ENCODE measurements at places on chromosomes 3 and 15.

GRCh38 chr3:52509753-52510328 lies 14.7 kb downstream of the STAB1 start:
- no peak for DNase-seq

DNA sequence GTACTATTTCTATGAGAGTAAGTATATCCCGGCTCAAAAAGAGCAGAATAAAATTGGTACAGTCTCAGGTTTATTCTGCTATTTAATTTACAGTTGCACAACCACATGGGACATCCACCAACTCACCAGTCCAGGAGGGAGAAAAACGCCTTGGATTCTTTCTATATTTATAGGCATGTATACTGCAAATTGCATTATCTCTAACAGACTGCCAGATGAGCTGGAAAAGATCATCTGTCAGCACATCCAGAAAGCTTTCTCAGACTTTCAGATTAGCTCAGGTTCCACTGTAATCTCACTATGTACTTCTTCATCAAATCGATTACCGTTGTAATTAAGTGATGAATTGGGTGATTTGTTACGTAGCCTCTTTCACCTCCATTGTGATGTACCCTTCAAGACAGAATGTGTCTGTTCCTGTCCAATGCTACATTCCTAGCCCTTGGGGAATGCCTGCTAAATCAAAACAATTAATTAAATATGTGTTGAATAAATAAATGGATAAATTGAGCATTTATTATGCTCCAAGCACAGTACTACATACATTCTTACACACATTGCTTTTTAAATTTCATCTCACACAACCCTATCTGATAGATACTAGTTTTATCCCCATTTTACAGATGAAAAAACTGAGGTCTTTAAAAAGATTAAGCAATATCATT lies 38.1 kb upstream of the TMC3 start:
- DNase-seq: no peak

- DNase-seq: peak; percentile 29
Measured at GRCh38 chr15:31271224-31271635, 55.4 kb upstream of the KLF13 start.

- no peak for DNase-seq
Measured at GRCh38 chr15:25730918-25731317, 132.2 kb downstream of the ATP10A start.

DNA sequence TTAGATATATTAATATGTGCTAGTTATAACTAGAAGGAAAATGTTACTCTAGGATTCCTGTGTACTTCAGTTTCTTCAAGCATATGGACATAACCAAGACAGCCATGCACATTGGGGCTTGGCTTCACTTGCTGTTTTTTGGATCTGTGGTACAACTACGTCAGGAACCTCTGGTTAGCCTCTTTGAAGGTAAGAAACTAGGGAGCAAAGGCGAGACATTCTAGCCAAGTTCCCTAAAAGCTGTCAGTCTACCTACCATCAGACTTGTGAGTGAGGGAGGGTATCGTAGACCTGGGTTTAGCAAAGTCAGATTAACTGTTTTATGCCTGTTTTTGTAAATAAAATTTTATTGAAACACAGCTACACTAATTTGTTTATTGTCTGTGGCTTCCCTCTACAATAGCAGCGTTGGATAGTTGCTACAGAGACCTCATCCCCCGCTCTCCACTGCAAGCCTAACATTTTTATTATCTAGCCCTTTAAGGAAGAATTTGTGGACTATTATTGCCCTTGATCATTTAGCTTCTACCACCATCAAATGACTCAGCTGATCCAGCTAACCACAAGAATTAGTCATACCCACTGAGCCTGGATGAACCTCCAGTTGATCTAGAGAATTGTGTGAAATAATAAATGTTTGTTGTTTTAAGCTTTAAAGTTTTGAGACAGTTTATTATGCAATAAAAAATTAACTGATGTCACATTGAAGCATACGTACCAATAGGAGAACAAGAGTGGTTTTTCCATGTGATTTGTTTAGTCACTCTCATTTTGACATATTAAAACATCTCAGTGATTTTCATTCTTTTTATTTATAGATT lies 58.1 kb downstream of the RSRC1 start:
- DNase-seq: no peak

- DNase-seq: no peak
Measured at GRCh38 chr15:62637574-62637897, 405.0 kb upstream of the TPM1 start.

DNA sequence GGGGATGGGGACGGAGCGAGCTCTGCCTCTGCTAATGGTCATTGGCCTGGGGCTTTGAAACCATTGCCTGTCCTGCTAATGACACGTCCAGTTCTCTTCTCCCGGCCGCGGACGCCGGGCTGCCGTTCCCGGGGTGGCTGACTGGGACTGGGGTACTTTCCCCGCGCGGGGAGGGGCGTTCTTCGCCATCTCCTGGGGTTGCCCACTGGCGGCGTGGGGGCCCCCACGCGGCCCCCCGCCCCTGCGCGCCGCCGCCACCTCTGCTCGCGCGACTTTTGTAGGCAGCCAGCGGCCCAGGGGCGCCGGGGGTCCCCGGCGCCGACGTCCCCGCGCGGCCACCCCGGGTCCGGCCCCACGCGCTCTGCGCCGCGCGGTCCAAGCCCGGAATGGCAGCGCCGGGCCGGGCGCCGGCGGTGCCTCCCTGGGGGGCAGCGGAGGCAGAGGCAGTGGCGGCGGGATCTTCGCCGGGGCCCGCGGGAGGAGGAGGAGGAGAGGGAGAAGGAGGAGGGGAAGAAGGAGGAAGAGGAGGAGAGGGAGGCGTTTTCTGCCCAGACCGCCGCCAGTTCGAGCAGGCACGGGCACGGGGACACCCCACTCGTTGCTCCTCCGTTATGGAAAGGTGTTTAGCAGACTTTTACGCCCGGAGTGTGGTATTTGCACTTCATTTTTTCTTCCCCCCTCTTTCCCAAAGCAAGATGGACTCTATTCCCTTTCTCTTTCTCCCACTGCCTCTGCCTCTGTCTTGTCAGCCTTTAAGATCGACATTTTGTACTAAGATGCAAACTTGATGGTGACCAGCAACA lies 2.3 kb downstream of the BBX start:
- DNase-seq: peak; percentile 61

- DNase-seq: no peak
Measured at GRCh38 chr3:114644367-114644766, 350.5 kb downstream of the TIGIT start.

DNA sequence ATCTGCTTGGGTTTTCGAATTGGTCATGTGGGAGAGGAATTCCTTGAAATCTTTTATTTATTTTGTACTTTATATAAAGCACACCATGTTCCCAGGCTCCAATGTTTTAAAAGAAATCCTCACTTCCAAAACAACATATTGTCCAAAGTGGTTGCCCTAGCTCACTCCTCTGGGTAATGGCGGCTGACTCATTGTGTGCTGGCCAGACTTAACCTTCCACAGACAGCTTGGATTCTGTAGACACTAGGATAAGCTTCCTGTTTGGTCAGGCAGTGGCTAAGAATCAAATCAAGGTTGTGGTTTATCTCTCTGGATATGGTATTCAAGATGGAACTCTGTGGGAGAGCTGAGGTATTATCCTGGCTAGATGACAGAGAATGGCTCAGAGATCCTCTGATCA lies 55.8 kb upstream of the FAM98B start:
- no peak for DNase-seq

DNA sequence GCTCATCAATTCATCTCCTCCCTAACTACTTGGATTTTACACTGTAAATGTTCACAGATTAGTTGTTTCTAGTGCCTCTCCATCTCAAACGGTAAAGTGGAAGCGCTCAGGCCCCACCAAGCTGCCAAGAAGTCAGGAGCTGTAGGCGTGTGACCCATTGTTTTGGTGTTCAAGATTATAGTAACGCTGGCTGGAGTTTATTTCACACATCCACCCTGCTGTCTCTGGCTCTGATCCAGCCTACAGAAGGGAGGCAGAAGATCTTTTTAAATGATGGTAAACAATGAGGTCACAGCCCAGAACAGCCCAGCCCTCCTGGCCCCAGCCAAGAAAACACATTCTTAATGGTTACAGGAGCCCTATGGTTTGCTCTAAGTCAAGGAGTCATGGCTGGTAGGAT lies 25.7 kb upstream of the GALNT15 start:
- no peak for DNase-seq

GRCh38 chr3:7745711-7746110 lies 755.9 kb upstream of the LMCD1 start:
- DNase-seq: no peak

- no peak for DNase-seq
Measured at GRCh38 chr15:88083811-88084760, 172.5 kb downstream of the NTRK3 start.

- DNase-seq: no peak
Measured at GRCh38 chr3:57068437-57069089, 8.1 kb downstream of the SPATA12 start.

DNA sequence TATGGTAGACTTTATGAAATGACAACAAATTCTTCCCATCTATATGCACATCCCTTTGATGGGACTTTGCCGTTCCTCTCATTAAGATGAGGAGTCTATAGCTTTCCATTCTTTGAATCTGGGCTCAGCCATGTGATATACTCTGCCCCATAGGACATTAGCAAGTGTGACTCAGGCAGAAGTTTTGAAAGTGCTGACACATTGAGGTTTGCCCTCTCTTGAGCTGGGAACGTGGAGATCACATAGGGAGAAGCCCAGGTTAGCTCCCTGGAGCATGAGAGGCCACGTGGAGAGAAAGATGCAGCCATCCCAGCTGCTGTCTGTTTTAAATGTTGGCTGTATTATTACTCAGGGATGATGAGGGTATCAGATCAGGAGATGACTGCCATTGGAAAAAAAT lies 67.7 kb upstream of the OXTR start:
- no peak for DNase-seq

DNA sequence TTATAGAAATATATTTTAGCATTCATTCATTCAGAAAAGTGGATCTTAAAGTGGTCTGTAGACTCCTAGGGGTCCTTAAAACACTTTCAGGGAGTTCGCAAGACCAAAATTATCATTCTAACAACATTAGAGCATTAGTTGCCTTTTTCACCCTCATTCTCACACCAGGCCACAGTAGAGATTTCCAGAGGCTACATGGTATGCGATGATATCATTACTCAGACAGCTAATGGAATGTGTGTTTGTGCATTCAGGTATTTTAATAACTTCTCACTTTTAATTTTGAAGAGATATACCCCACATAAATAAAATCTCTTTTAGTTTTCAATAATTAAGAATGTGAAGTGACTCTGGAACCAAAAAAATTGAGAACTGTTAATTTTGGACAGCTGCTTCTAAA lies 206.9 kb downstream of the NSUN3 start:
- no peak for DNase-seq

- DNase-seq: peak; percentile 77
Measured at GRCh38 chr3:40387001-40387894, at the start of gene ENTPD3. Gene ENTPD3 (plus strand): TSS chr3:40387184. CDS start chr3:40388058, 874 bp downstream.

DNA sequence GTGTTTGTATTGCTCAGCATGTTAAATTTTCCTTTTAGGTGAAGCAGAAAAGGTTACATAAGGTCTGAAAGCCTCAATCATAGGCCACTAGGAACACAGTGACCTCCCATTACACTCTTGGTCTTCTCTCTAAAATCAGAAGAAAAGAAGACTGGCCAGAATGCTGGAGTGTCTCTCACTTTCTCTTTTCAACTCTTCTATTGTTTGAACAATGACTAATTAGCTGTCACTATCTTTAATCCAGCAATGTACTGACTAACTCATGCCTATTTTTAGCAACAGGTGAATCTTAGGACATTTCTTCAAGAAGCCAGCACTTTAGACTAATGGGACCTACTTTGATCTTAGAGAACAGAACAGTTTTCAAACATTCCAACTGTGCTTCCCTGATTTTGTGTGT lies 142.8 kb downstream of the TGFBR2 start:
- no peak for DNase-seq

- DNase-seq: no peak
Measured at GRCh38 chr3:114804099-114804498, 343.0 kb downstream of the ZBTB20 start.

GRCh38 chr15:68590721-68591389 lies 12.1 kb downstream of the CORO2B start:
- DNase-seq: no peak

DNA sequence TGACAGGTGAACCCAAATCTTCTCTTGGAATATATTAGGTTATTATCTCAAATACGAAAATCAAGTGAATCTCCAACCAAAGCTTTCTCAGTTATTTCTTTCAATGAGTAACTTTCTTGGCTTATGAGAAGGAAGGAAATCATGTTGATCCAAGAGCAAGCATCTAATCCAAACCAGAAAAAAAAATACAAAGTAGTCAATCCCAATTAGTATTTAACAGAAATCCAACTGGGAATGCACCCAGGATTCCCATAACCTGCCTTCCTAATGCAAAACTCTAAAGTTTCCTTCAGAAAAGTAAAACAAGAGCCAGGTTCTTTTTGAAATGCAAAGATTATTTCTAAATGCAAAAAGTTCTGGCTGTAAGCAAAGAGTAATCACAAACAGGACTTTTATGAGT lies 289.3 kb downstream of the SHOX2 start:
- no peak for DNase-seq

DNA sequence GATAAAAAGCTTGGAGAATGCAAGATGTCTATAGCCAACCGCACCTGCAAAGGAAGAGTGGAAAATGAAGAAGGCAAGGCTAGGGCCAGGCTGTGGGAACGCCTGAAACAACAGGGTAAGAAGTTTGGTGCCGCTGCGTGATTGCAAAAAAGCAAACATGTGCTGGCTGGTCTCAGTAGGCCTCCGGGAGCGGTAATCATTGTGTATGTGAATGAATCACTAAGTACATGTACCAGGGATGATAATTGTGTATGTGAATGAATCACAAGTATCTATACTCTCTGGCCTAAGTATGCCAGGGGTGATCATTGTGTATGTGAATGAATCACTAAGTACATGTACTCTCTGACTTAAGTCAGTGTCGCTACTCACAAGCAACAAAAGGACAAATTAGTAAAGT lies 40.3 kb upstream of the PARL start:
- DNase-seq: no peak

- DNase-seq: no peak
Measured at GRCh38 chr3:184325715-184326369, 11.4 kb downstream of the EIF4G1 start.

- no peak for DNase-seq
Measured at GRCh38 chr3:106825962-106826605, 551.2 kb upstream of the CCDC54 start.

- no peak for DNase-seq
Measured at GRCh38 chr3:27228805-27229204, 140.4 kb downstream of the NEK10 start.

DNA sequence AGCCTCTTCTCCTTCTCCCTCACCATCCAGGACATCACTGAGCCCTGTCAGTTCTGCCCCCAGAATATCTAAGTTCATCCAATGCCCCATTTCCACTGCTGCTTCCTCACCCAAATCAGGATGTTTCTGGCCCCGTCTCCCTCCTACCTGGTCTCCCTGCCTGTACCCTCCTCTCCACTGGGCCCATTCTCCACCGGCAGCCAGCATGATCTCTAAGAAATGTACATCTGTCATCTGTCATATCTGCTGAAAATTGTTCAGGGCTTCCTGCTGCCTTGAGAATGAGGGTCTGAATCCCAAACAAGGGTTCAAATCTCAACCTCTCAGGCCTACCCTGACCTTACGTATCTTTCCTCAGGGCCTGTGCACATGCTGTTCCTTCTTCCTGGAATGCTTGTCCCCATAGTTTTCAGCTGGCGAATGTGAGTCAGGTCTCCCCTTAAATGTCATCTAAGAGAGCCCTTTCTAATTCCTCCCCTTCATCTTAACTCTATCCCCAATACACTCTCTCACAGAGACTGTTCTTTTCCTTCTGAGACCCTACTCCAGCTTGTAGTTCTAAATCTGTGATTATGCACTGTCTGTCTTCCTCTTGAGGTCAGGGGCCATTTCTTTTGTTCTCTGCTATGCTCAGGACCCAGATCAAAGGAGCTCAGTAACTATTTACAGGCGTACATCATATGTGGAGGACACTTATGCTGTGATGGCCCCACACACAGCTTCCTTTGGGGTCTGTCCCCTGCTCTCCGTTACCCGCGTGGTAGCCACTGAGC lies 40.8 kb downstream of the SMAD3 start:
- no peak for DNase-seq
